ENCODE measurements at places on chromosomes 2 and 18.
A peak's percentile ranks its signal among the peaks of the same experiment; 100 is the strongest.

- DNase-seq: no peak
These were observed 63.9 kb downstream of the PARD6G start for GRCh38 chr18:80183273-80184050.

DNA sequence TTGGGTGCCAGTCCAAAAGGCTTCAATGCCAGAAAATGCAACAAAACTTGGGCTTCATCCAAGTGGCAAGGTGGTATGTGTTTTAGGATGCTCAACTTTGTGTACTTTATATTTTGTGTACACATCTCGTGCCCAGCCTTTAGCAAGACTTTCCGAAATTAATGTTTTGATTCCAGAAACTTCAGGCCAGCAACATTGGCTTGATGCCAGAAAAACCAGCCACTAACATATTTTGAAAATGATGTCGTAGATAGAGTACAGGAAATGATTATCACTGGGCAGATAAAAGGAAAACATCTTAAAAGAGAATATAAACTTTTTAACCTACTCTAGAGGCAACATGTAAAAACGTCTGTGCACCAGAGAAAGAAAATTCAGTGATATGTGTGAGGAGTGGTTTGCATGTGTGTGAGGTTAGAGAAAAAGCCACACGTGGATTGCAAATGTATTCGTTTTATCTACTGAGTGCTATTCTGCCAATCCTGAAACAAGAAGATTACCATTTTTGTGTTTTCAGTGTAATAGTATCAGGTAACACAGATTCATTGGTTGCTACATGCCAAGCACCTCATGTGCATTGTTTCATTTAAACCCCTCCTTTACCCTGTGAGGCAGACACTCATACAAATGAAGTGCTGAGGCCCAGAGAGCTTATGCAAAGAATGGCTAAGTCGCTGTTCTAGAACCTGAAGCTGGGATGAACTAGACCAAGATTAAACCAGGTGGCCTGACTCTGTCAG is 264.8 kb downstream of the C1D start:
- DNase-seq: peak; percentile 16

DNA sequence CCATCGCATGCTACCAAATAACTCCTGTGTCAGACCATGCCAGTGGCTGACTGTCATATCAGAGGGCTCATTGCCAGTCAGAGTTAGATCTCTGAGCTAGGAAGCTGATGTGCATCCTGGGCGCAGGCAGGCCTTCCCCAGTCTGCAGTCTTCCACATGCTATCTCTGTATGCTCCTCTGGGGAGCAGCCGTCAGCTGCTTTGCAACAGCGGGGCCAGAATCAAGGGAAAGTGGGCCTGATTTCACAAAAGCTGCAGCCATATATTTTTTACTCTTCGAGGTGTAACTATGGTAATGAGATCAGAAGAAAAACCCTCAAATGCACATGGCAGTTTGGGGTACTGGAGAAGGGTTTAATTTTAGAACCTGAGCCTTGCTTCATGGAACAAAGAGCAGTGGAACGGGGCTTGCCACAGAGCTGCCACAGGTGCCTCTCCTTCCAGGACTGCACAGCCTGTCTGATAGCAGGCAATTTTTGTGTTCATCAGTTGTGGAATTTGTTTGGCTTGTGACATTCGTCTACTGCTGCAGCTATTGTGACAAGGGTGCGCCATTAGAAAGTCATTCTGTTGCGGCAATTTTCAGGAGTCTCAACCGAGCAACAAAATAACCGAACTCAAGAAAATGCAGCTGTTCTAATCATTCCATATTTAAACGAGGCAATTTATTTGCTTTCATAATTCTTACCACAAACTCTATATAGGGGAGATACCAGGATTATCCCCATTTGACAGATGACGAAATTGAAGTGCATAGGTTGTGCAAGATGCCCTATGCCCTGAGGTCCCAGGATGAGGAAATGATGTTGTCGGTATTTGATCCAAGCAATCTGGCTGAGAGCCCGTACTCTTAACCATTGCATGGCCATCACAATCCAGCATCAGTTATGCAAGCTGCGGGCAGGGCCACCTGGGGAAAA is 109.6 kb upstream of the CYRIA start:
- peak; percentile 13 for DNase-seq

- DNase-seq: no peak
These were observed 38.8 kb downstream of the DNER start for GRCh38 chr2:229675569-229675968.

DNA sequence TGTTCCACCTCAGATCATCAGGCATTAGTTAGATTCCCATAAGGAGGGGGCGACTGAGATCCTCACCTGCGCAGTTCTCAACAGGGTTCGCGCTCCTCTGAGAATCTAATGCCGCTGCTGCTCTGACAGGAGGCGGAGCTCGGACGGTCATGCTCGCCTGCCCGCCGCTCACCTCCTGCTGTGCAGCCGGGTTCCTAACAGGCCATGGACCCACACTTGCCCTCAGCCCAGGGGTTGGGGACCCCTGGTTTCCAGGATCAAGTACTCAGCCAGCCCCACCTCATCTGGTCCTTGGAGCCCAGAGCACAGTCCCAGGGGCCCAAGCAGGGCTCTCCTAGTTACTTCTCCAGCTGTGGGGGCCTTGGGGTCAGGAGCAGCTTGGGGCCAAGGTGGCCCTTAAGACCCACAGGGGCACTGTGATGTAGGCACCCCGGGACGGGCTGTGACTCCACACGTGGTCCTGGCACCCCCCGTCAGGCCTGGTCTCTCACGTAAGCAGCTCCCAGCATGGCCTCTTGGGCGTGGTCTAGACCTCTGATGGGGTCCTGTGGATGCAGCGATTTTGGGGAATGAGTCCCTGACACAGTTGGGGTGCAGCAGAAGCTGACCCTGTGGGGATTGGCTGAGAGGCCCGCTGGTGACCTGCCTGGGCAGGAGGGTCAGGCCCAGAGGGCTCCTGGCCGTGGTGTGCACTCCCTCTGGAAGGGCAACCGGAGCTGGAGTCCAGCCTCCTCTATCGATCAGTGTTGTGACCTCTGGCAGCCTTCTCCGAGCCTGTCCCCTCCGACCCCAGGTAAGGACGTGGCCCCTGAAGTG is 28.3 kb upstream of the OTOS start:
- no peak for DNase-seq

DNA sequence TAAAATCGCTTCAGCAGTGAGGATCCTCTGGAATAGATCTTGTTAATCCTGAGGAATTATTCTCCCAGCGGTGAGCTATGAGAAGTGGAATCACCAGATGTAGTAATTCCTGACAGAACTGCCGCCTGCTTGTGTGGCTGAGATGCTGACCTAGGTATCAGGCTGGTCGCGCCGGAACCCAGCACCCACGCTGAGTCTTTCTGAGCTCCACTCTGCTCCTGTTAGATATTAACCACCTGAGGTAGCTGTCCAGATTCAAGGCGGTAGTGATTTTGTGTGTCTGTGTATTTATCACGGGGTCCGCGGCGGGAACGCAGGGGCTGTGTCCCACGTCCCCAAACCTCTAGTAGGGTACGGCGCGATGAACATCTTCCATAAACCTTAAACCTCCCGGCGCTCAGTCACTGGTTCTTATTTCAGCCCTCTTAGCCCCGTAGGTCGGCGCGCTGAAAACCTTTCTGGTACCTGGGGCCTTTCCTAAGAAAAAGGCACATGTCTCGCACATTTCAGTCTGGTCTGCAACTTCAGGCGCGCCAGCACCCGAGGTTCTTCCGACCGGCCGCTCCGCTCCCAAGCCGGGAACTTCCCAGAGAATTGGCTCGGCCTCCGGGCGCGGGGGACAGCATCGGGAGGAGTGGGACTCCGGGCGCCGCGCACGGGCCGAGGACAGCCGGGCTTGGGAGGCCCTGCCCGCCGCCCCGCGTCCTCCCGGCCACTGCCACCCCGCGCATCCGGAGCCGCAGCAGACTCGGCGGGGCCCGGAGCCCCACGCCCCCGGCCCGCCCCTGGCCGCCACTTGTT is 542 bp upstream of the CNNM3 start:
- no peak for DNase-seq

DNA sequence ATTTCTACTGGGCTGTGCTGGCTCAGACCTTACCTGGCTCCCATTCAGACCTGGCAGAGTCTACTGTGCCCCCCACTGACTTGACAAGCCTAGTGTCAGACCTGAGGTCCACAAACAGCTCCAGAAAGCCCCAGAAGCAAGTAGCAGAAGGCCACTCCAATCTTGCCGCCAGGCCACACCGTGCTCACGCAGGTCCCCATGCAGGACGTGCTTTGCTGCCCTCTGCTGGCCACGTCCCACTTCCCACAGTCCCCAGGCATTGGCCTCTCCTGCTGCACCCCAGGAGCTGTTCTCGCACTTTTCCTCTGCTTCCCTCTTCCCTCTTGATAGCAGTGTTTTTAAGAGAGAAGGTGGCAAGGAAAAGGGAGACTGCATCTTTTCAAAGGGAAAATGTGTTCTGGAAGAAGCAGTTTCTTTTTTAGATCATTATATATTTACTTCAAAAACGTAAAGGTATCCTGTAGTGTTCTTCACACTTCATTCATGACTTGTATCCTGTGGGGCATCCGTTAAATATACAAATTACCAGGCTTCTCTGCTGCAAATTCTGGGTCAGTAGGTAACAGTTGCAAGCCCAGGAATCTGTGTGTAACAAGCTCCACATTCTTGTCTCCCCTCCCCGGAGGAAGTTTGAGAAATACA is 81.4 kb upstream of the PAPOLG start:
- peak; percentile 63 for DNase-seq
